ENCODE measurements at places on chromosomes 5 and 9. TPM values are rescaled to one million over a fixed set of nuclear protein-coding genes. Genes with fewer than 3 reads are reported as not detected.

ALAD gene
- 31.1 TPM for total RNA-seq

STKLD1 gene
- total RNA-seq = 1.1 TPM

F12 gene
- total RNA-seq = not detected

PCDHGB4 gene
- 0.19 TPM for total RNA-seq

DNA sequence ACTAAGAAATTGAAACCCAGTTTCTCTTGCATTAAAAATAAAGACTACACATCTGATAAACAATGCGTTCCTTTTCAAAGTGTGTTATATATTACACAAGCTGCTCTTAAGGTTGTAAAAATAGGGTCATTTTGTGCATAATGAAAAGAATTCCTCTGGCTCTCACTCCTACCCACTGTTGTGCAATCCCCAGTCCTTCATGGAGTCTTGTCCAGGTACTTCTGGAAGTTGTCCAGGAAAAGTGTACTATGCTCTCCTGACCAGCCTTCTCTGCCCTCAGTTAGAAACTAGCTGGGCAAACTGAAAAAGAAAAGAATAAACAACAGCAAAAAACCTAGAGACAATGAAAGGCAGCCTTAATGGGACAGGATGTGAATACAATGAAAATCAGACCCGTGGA lies 345.5 kb upstream of the PAPPA start:
- no peak for DNase-seq

- no peak for DNase-seq
These were observed 52.8 kb upstream of the RORB start for GRCh38 chr9:74444369-74444768.
